ENCODE measurements at places on chromosomes 13 and 19.

DNA sequence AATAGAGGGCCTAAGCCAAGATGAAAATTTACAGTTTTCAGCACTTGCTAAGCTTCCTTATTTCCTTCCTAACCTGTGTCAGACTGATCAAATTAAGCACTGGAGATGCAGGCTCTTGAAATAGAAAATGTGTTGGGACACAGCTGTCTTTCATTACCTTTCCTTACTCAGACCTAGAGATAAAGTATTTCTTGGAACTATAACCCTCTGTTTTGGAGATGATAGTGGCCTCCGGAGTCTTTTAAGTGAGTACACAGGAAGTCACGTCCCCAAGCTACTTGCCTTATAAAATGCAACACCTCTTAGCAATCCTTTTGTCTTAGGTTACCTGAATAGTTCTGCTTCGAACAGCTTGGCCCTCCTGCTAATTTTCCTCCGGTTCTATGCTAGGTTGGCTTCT lies 12.4 kb upstream of the AKAP11 start:
- no peak for DNase-seq

- DNase-seq = no peak
Measured at GRCh38 chr13:21297447-21297846, 121.0 kb downstream of the MRPL57 start.

GRCh38 chr19:12092065-12092867 lies 27.7 kb downstream of the ZNF844 start:
- DNase-seq = peak; percentile 66

DNA sequence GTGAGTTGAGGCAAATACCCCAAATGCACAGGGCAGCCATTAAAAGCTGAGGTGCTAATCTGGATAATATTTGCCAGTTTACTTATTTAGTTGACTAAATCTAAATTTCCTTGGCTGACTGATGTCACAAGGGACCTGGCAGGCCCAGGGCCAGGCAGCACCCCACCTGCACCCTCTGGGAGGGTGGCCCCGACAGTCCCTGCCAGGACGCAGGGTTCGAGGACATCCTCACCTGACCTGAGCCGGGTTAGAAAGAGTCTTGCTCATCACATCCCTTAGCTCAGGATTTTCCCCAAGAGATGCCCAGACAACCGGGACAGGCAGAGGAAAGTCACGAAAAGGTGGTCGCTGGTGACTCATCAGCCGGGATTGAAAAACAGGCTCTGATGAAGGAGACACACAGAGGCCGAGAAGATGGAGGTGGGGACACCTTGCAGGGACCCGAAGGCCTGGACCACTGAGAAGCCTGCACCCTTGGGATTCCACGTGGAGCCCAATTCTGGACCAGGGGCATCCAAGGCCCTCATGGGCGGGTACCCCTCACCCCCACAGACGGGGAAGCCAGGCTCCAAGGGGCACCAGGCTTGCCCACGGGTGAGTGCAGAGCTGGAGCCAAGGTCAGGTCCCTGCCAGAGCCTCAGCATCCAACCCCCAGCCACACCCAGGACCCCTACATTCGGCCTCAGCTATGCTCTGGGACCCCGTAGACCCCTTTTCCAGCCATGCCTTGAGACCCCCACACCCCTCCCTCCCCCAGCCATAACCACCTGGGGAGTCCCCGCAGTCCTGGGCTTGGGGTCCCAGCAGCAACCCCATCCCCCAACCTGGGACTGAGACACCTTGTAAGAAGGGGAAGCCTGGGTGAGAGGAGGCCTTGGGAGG lies 103.2 kb downstream of the SOX1 start:
- no peak for DNase-seq

DNA sequence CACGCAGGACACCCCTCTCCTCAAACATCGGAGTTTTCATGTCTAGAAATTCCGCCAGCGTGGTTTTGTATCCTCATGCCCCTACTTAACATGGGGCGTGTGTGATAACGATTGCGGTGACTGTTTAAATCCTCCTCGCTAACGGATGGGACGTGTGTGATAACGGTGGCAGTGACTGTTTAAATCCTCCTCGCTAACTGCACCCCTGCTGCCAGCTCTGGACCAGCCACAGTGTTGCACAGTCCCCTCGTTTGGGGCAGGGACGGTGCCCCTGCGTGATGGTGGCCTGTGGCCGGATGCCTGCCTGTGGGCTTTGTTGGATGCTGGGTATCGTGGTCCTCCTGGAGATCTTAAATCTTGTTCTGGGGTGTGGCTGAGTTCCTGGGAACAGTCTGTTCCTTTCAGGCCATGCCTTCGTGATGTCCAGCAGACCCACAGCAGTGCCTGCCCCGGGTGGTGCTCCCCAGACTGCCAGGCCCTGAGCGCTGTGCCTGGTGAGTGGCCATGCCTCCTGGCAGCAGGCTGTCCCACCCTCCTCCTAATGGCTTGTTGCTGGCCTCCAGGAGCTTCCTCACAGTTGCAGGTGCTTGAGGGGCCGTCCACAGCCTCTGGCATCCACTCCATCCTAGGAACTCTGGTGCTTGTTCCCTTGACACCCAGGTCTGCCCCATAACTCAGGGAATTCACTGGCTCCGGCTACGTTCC lies 122.5 kb upstream of the MCF2L start:
- DNase-seq = no peak

DNA sequence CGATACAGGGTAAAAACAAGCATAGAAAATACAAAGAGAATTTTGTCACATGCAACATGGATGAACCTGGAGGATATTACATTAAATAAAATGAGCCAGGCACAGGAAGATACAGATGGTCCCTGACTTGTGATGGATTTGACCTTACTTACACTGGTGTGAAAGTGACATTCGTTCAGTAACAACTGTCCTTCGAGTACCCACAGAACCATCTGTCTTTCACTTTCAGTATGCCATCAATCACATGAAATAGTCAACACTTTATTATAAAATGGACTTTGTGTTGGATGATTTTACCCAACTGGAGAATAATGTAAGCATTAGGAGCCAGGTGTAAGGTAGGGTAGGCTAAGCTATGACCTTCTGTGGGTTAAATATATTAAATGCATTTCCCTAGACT lies 51.5 kb downstream of the ZNF787 start:
- DNase-seq = no peak

All from GM19239 (cell line).